ENCODE measurements at places on chromosomes 7 and 10.

DNA sequence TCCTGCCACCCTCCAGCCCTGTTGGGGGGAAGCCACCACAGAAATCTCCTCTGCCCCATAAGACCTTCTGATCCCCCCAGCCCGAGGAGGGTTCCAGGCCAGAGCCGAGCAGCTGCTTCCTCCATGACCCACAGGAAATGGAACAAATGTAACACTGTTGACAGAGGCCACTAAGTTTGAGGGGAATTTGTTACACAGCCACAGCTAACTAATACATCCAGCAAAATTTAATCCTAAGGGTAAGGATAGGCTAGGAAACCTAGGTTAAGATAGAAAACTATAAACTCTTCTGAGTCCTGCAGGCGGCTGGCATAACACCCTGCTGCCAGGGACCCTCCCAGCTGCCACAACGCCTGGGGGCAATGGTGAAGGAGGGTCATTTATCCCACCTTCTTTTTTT lies 66.8 kb upstream of the PDGFA start:
- no peak for DNase-seq

- no peak for DNase-seq
These were observed 118.6 kb downstream of the ZMIZ1 start for GRCh38 chr10:79187121-79187940.

DNA sequence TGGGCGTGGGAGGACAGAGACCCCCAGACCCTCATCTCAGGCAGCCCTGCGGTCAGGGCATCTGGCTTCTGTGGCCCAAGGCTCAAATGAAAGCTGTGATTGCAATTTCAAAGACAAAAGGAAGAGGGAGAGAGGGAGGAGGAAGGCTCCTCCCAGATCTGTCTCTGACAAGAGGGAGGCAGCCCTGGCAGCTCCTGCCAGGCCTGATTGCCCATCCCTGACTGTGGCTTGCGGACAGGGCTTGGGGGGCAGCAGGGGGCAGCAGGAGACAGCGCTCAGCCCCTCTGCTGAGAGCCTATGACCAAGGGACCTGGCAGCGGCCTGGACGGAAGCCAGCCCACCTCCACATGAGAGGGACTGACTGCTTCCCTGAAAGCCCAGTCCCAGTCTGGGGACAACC lies 91.8 kb downstream of the PTPRN2 start:
- no peak for DNase-seq

- DNase-seq: no peak
These were observed 37.5 kb downstream of the GNA12 start for GRCh38 chr7:2806571-2806970.

GRCh38 chr10:125186431-125187170 lies 26.2 kb upstream of the CTBP2 start:
- no peak for DNase-seq

- no peak for DNase-seq
These were observed 457 bp downstream of the NSUN5 start for GRCh38 chr7:73308074-73308664.

DNA sequence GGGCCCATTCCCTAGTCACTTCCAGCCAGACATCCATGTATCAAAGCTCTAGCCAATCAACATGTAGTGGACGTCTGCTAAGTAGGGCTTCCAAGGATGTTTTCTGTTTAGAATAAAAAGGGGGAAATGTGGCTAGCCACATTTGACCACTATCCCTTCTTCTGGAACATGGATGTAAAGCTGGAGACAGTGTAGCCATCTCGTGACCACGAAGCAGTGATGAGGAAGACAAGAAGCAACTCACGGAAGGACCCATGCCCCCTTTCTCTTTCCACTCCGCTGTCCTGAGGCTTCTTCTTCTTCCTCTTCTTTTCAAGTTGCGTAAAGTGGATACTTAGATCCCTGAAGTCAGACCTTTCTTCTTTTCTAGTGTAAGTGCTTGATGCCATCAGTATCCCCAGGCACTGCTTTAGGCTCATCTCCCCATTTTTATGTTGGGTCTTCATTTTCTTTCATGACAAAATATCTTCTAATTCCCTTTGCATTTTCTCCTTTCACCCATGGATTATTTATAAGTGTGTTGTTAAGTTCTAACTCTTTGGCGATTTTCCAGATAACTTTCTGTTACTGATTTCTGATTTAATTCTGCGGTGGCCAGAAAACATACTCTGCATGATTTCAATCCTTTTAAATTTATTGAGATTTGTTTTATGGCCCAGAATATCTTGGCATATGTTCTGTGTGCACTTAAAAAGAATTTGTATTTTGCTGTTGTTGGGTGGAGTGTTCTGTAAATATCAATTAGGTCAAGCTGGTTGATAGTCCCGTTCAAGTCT lies 594.5 kb downstream of the SDK1 start:
- DNase-seq: no peak

DNA sequence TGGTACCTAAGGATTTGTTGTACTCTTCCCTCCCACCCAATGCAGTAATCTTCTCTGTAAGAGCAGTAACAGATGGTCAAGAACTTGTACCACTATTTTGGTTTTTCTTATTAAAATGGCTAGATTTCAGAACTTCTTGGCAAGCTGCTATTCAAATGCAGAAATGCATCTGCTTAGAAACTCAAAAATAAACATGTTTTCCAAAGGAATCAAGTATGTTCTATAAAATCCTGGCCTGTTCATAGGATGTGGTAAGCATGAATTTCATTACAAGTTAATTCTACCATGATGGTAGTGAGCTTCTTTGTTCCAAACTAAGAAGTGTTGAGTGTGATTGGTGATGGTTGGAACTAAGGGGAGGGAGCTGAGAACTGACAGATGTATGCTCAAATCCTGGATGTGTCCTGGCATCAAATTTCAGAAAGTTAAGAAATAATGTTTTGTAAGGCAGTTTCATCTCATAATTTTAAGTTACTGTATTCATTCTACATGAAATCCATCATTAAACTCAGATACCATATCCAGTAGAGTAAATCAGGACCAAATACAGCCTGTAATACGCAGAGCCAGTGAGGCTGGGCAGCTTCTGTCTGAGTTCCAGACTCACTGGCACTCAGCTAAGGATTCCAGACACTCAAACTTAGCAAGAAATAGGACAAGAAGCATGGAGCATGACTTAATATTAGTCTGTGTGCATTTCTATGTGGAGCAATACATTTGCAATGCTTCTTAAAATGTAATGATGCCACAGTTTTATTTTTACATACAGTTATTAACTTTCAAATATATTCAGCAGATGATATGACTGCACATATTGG lies 119.6 kb downstream of the TES start:
- no peak for DNase-seq

All from stimulated activated CD8-positive, alpha-beta memory T cell treated with anti-CD3 and anti-CD28 coated beads, Interleukin-7, amount 100 ng/mL, for 1 hour (primary cell).